ENCODE measurements at places on chromosomes 7 and 10.

DNA sequence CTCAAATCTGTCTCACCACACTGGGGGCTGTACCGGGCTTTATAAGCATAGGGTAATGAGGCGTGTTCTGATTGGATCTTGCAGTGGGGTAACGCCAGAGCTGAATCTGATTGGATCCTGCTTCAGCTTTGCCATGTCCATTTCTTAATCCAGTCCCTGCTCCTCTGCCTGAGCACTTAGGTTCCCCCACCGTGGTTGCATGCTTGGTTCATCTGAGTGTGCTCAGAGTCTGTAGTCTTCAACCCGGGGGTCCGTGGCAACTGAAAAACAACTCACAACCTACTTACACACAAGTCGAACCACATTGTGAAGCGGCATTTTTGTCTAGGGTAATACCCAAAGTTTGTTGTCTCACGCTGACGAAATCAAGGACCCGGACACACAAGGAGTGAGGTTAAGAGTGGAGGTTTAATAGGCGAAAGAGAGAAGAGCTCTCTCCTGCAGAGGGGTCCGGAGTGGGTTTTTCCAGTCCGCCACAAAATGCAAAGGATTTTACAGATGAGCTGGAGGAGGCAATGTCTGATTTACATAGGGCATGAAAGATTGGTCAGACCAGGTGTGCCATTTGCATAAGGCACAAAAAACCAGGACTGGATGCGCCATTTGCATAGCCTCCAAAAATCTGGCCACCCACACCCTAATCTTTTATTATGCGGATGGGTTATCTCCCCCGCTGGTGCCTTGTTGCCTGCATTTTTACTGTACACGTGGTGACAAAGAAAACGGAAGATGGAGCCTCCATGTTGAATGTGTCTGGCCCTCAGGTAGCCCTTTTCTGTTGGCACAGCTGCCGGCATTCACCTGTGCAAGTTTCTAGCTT, 641.8 kb upstream of the FOXK1 start:
- no peak for DNase-seq

DNA sequence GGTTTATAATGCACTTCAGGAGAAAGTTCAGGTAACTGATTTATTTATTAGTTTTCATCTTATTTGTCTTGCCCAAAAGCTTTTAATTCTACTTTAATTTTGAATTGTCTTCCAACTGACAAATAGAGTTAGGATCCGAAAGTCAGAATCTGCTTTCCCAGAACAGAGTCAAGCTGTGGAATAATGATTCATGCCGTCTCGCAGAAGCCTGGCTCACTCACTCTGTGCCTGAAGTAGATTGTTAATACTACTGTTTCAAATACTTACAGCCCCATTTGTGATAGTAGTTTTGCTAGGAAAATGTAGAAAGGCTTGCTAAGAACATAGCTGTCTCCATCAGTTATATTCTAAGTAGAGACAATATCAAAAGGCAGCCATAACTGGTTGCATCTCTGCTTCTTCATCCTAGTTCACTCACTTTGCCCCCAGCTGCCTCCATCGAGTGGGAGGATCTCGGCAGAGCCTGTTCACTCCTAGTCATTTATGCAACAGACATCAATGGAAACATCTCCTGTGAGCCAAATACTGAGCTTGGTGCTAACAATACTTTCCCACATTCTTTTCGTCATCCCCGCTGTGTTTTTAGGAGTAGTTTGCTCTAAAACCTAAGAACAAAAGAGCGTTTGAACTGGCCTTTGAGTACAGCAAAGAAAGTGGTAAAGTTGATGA, 28.0 kb downstream of the ABRAXAS2 start:
- DNase-seq, result no peak

GRCh38 chr10:78856421-78856820, 212.3 kb upstream of the ZMIZ1 start:
- DNase-seq, result no peak

GRCh38 chr10:34674176-34674575, 140.9 kb downstream of the PARD3 start:
- DNase-seq, result no peak

DNA sequence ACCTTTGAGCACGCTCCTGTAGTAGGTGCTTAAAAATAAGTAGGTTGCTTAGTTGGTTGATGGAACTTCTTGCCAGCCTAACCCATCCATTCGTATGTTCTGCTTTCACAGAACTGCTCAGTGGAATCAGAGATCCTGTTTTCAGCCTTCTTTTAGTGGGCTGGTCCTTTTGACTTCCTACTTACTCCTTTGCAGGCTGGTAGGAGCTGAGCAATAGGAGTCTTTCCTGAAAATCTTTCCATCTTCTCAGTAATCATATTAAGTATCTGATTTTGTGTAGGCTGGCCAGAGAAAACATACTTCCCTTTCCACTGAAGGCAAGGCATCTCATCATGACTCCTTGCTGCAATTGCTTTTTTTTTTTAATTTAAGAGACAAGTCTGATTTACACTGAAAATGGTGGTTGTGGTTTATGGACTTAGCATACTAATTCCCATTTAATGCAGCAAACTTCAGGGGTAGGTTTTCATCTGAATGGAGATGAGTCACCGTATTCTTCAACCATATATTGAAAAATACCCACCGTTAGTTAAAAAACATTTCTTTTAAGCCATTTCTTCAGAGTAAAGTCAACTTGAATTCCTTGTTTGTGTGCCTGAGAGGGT, 208.0 kb downstream of the ZNF365 start:
- no peak for DNase-seq

DNA sequence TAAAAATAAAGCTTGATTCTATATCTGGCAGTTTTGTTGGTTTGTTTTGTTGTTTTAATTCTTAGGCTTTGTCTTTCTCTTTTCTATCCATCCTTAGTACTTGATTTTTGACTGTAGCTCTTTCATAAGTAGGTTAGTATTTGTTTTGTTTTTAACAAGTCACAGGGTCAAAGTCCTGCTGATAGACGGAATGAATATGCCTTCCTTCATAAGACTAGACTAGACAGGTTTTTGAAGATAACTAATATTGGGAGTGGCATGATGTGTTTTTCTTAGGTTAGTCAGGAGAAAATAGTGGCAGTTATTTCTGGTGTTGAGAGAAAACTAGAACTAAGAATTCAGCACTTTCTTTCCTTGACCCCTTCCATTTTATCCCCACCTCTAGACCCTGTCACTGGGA, 50.4 kb downstream of the CASD1 start:
- DNase-seq, result no peak

DNA sequence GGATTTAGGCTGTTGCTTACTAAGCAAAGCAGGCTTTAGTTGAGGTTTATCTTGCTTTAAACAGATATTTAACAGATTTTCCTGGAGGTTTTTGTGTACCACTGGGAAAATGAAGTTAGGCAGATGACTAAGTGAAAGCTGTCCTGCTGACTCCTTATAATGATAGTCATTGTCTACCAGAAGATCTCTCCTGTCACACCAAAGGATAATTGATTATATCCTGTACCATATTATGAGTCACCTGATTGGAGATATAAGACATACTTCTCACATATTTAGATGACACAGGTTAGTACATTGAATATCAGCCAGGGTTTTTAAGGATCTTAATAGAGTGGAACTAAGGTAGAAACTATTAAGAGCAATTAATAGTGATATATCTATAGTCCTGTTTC, 68.4 kb downstream of the PTEN start:
- DNase-seq, result no peak

- DNase-seq, result no peak
Observed at GRCh38 chr10:116170815-116171250, 102.2 kb downstream of the GFRA1 start.

DNA sequence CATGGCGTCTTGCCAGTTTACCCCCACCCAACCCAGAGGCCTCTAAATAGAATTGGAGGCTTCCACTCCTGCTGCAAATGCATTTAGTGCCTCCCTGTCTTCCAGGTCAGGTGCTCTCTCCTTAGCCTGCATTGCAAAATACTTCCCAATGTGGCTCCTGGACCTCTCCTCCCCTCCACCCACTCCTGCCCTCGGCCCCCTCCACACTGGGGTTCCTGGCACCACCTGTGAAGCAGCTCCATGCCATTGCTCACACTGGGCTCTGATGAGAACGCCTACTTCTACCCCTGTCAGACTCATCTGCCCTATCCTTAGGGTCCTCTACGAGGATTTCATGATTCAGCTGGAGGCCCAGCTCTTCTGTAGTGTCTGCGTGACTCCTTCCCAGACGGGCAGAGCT, 37.4 kb downstream of the C10orf120 start:
- no peak for DNase-seq

DNA sequence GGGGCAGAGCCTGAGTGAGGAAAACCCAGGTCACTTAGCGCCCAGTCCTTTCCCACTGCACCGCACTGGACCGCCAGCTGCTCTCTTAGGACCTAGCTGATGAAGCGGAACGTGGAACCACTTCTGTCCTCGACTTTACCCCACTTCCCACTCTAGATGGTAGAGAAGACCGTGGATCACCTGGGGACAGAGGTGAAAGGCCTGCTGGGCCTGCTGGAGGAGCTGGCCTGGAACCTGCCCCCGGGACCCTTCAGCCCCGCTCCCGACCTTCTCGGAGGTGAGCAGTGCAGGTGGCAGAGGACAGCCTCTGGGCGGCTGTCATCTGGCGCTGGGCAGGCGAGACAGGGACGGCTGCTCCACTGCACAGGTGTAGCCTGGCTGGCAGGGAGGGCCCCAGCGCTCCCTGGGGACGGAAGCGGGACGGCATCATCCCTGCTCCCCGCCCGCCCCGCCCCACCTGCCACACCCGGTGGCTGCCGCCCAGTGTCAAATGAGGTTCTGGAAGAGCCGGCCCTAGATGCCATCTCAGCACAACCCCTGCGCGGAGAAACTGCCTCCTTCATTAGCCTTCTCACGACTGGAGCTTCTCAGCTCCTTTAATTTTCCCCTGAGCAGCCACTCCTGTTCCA, 11.7 kb downstream of the PLAC9 start:
- DNase-seq, result peak; percentile 24

- no peak for DNase-seq
Observed at GRCh38 chr10:30831426-30831825, 200.2 kb downstream of the ZNF438 start.

GRCh38 chr7:37061849-37062559, 337.7 kb upstream of the AOAH start:
- no peak for DNase-seq

GRCh38 chr7:123494193-123494796, 40.1 kb downstream of the IQUB start:
- DNase-seq, result peak; percentile 2
